ENCODE measurements at places on chromosomes 7 and 10. TPM values are rescaled to one million over a fixed set of nuclear protein-coding genes. Genes with fewer than 3 reads are reported as not detected.

- DNase-seq = no peak
Observed at GRCh38 chr7:40520986-40521738, 386.4 kb downstream of the SUGCT start.

DNA sequence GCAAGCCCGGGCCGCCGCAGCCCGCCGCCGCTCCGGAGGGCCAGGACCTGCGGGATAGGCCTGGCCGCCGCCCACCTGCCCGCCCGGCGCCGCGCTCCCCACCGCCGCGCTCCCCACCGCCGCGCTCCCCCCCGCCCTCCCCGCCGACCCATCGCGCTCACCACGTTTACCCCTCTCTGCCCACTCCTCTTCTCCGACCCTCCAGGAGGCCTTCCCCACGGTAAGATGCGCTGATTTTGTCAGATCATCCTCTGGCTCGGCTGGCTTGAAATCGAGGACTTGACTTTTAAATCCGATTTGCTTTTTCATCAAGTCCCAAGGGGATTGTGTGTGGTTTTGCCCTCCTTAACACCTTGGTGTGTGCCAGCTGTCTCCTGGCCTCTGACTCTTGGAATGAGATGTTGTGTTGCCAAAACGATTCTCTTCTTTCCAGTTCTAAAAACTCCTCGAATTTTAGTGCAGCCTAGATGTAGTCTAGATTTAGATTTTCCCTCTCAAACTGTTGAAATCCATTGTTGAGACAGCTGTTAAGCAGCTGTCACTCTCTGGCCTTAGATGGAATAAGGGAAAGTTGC is 738 bp downstream of the POM121 start:
- peak; percentile 51 for DNase-seq

- peak; percentile 88 for DNase-seq
Observed at GRCh38 chr7:92246360-92247101, 757 bp downstream of the ANKIB1 start.

- no peak for DNase-seq
Observed at GRCh38 chr10:2210088-2210487, 472.8 kb upstream of the ADARB2 start.

DNA sequence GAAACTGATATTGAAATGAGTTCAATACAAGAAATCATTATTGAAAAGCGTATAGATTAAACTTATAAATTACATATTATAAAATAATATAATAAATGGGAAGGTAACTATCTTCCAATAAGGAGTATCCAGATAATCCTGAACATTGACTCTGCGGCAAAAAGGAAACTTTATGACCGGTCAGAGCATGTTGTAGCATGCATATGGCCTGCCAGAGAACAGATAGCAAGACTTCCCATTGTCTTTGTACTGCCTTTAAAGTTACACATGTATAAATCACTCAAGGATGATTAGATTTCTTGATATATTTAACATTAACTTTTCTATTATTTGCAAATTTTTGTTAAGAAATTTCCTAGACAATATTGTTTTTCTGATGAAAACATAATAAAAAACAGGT is 56.2 kb upstream of the ETV1 start:
- no peak for DNase-seq

DNA sequence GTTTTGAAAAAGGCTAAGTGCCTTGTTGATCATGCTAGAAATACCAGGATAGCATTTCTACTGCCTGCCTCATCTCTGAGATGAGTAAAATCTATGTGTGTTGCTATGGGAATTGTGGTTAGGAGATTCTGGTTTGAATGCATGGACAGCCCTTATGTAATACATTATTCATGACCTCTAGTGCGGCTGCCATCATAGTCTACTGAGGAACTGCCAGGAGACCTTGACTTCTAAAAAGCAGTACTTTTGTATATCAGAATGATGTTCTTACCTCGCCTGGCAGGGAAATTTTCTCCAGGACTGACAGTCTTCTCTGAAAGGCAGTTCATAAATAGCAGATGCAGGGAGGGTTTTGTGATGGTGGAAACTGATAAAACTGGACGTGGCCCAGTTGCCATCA is 248.5 kb downstream of the NSUN6 start:
- DNase-seq = no peak

PNLIPRP2 gene
- not detected for total RNA-seq

CAMK2B gene
- not detected for total RNA-seq

All from osteoblast (primary cell).